CD4-positive, alpha-beta T cell treated with Interferon alpha-2 for 1 hour (primary cell): ENCODE measurements at places on chromosomes 6 and 20.

- no peak for DNase-seq
Observed at GRCh38 chr6:95660544-95660943, 83.2 kb downstream of the MANEA start.

DNA sequence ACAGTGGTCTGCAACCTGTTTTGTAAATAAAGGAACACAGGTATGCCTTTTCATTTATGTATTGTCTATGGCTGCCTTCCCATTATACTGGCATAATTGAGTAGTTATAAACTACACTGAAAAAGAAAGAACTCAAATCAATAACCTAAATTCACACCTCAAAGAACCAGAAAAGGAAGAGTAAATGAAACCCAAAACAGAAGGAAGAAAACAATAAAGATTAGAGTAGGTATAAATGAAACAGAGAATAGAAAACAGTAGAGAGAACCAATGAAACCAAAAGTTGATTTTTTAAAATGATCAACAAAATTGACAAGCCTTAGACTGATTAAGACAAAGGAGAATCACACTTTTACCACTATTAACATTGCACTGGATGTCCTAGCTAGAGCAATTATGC lies 34.7 kb downstream of the FAM184A start:
- DNase-seq: no peak

GRCh38 chr6:70705772-70706171 lies 38.1 kb downstream of the SMAP1 start:
- no peak for DNase-seq

DNA sequence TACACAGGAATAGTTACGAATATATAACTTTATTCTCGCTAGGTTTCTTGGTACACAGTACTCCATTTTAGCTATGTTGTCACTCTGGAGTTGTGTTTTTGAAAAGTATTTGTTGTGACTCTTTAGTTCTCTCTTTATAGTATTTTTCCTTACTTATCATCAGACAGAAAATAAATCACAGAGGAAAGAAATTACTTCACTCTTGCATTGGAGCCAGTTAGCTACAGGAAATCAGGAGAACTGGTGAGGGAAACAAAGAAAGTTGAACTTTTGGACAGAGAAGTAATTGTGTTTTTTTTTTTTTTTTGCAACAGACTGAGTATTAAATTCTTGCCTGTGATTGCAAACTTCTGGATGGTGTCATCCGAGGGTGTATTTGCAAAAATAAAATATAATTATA lies 33.9 kb downstream of the DSE start:
- DNase-seq: no peak

- DNase-seq: no peak
Observed at GRCh38 chr6:14337152-14337551, 219.6 kb downstream of the CD83 start.

- peak; percentile 26 for DNase-seq
Observed at GRCh38 chr6:109308018-109308492, 74.2 kb downstream of the CD164 start.

GRCh38 chr6:150528648-150529285 lies 70.9 kb upstream of the PLEKHG1 start:
- DNase-seq: no peak

- DNase-seq: no peak
Observed at GRCh38 chr6:10051283-10051682, 363.6 kb downstream of the TFAP2A start.

DNA sequence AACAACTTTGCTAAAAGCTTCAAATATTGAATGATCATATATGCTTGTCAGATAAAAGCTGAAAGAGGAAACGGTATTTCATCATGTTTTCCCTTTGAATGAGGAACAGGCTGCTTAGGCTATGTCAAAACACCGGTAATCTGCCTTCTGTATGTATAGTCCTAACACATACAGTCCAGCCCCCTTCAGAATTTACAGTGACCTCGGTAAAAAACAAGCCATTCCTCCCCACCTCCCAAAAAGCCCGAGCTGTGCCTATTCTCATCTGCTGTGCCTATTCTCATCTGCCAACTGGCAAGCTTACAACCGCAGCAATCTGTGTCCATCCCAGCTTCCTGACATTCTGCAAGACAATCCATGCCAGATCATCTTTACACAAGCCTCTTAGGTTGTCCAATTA lies 26.8 kb upstream of the UBE2J1 start:
- no peak for DNase-seq

DNA sequence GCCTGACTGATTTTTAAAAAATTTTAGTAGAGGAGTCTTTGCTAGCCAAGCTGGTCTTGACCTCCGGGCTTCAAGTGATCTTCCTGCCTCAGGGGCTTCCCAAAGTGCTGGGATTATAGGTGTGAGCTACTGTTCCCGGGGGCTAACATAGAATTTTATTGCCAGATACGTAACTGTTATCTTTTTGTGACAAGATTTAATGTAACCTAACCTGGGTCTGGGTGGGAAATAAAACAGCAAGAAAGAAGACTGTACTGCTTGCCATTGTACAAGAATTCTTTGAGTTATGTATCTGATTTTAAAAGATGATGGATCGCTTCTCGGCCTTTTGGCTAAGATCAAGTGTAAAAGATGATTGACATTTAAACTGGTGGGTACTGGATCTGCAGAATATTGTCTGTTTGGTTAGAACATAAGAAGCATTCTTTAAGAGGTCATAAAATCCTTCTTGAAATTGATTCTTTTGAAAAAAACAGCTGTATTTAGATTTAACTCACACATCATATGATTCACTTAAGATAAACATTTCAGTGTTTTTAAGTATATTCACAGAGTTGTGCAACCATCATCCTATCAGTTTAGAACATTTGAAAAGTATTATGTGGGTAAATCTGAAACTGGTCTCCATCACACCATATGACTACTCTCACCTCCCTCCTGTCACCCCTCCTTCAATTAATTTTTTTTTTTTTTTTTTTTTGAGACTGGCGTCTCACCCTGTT lies 21.6 kb downstream of the TPX2 start:
- no peak for DNase-seq

- DNase-seq: no peak
Observed at GRCh38 chr6:18586133-18586532, 199.0 kb downstream of the RNF144B start.

GRCh38 chr6:111782887-111783466 lies 90.3 kb downstream of the FYN start:
- no peak for DNase-seq

DNA sequence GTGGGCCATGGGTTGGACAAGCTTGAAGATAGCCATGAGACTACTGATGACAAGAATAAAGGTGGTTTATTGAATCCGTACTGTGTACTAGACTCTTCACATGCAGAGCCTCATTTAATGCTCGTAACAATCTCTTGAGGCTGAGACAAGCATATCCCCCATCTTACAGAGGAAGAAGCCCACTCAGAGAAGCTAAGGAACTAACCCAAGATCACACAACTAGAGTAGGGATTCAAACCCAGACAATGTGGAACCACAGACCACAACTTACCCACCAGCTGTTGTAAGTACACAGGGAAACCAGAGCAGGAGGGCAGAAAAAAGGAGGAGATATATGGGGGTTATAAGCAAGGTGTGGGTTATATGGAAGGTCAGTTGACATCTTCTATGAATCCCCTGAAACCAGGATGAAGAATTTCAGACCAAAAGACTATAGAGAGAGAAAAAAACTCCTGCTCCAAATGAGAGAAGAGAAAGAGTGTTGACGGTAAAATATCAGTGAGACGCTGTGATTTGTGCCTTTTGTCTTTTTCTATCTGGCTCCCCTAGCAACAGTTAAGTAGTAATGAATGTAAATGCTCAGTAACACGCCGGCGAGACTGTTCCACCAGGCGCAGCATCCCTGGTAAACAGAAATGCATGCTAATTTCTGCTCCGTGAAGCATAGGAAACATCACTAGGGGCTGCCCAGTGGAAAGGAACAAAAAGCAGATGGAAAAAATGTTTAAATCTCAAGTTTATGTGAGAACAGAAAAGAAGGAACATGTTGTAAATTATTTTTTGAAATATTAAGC lies 80.1 kb upstream of the SLC22A16 start:
- no peak for DNase-seq

DNA sequence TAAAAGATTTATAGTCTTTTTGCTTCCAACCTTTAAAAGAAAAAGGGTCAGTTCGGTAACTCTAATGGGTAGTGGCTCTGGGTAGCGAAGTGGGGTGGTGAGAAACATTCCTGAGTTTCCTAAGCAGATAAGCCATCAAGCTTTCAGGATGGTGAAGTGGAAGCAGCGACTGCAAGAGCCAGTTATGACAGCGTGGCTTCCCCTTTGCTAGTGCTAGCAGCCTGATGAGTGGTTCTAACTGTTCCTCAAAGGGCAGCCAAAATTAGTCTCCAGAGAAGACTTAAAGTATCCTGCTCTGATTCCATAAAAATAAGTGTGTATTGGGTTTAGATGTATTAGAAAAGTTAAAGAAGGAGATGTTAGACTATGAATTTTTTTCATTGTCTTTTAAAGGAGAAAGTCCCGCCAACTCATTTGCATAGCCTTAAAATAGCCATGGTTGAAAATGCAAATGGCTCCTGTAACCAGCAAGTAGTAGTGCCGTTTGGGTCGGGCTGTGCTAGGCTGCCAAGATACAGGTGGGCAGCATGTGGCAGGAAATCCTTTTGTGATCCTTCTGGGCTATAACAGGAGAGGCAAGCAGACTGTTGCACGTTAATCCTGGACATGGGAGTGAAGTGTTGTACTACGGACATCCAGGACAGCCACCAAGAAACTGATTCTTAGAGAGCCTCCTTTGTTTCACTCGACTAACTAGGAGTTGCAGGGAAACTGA lies 18.0 kb downstream of the ELOVL2 start:
- DNase-seq: no peak

- DNase-seq: no peak
Observed at GRCh38 chr6:29826271-29826670, 1.4 kb upstream of the HLA-G start.

- peak; percentile 65 for DNase-seq
Observed at GRCh38 chr20:51409192-51409880, 133.2 kb downstream of the NFATC2 start.

- DNase-seq: no peak
Observed at GRCh38 chr6:41374618-41375590, 39.5 kb downstream of the NCR2 start.

DNA sequence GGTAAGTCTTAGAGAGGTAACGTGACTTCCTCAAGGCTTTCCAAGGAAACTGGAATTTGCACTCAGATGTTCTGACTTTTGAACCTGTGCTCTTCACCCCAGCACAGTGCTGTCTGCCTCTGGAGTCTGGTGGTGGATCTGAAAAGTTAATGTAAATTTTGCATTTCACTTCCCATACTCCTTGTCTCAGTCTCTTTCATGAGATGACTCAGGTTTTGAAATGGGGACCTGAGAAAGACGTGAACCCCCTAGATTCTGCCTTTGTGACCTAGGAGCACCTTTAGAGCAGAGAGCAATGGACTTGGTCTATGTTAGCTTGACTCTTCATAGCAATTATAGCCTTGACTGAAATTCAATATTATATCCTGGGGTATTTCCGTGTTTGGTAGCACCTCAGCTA lies 223.0 kb downstream of the QKI start:
- DNase-seq: no peak

GRCh38 chr20:9686866-9687265 lies 152.0 kb downstream of the PAK5 start:
- no peak for DNase-seq

DNA sequence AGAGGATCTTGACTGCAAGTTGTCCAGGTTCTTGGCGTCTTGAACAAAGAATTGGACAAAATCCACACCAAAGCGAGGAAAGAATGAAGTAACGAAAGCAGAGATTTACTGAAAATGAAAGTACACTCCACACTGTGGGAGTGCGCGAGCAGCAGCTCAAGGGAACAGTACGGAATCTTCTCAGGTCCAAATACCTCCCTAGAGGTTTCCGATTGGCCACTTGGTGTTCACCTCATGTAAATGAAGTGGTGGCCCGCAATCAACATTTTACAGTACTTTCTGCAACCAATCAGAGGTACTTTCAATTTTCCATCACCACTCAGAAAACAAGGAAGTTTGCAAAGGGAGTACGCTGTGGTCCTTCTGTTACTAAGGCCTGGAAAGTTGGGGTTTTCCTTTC lies 122.4 kb downstream of the PTPRK start:
- DNase-seq: no peak

- no peak for DNase-seq
Observed at GRCh38 chr20:21681234-21681921, 24.1 kb upstream of the PAX1 start.

DNA sequence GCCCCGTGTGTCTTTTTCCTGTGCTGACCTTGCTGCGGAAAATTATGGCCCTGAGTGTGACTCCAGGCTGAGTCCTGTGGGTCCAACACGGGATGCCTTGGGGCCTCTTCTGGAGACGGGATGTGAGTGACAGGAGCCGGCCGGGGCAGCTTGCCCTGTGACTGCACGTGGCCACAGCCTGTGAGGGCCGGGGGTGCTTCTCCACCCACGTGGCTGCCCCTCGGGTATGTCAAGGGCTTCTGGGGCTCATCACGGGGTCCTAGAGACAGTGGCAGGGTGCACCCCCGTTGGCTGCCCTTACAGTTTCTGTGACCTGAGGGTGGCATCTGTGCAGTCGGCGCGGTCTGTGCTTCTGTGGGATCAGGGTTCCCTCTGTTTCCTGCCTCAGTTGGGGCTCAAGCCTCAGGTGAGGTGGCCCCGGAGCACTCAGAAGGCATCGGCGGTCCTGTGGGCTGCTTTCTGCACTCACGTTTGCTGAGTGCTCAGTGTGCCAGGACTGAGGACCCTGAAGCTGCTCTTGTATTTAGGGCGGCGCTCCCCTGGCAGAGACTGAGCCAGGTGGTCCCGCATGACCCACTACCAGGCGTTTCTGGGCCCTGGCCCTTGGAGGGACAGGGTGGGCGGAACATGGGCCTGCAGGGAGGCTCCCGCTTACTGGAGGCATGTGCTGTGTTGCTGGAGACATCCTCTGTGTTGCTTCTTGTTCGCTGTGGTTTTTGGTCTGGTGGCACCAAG lies 5.4 kb downstream of the RTEL1 start:
- no peak for DNase-seq

- DNase-seq: no peak
Observed at GRCh38 chr6:158323561-158323958, 11.3 kb downstream of the TULP4 start.

GRCh38 chr20:46089167-46089416 lies 670 bp downstream of the NCOA5 start:
- no peak for DNase-seq

DNA sequence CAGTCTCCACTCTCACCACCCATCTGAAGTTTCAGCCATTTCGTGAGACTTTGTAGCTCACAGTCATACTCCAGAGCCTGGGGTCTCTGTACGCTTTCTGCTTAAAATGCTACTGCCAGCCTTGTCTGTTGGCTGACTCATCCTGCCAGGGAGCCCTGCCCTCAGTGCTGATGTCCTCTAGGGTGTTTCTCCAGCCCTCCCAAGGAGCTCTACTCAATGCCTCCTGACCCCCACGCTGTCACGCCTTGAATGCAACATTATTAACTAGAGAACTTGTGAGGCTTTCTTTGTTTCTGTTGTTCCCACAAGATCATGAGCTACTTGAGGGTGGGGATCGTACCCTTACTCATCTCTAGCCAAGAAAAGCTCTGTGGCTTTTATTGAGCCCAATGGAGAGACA lies 20.1 kb downstream of the KIF16B start:
- DNase-seq: no peak
